ENCODE measurements at places on chromosomes 16 and 17.
A peak's percentile ranks its signal among the peaks of the same experiment; 100 is the strongest.

DNA sequence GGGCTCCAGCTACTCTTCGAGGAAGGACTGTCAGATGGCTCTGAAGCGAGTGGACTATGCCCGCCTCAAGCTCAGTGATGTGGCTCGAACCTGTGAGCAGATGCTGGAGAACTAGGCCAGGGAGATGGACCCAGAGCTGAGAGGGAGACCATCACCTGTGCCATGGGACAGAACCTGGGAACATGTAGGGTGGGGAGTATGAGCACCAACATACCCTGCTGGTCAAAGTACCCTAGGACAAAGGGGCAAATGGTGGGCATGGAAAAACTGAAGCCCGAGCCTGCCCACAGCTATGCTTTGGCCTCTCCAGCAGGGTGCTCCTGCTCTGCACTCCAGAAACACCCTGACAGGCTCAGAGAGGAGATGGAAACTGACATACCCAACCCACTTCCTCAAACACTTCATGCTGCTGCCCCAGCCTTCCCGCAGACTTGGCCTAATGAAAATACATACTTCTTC, 1.9 kb downstream of the MED11 start:
- DNase-seq, result no peak

- no peak for DNase-seq
Observed at GRCh38 chr17:70787721-70788300, 618.5 kb downstream of the KCNJ2 start.

- no peak for DNase-seq
Observed at GRCh38 chr17:34368946-34369500, 6.0 kb upstream of the CCL1 start.

DNA sequence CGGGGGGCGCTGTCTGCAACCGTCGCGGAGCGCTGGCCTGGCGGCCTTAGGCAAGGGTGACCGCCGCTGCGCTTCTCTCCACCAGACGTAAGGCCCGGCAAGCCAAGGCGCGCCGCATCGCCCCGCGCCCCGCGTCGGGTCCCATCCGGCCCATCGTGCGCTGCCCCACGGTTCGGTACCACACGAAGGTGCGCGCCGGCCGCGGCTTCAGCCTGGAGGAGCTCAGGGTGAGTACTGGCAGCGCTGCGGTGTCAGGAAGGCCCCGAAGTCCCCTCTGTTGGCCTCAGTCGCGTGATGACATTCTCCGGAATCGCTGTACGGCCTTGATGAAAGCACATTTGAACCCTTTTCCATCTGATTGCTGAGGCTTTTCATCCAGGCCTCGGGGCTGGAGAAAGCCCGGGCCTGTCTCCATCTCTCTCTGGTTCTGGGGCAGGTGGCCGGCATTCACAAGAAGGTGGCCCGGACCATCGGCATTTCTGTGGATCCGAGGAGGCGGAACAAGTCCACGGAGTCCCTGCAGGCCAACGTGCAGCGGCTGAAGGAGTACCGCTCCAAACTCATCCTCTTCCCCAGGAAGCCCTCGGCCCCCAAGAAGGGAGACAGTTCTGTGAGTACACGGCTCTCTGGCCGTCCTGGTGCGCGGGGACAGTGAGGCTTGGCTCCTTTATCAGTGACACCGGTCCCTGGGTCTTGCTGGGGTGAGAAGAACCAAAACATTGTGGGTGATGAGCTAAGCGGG, 831 bp downstream of the RPL13 start:
- DNase-seq, result no peak

GRCh38 chr17:40945414-40945813, 8.0 kb upstream of the KRT23 start:
- DNase-seq, result peak; percentile 61

- no peak for DNase-seq
Observed at GRCh38 chr17:65548269-65548969, 13.0 kb downstream of the AXIN2 start.

DNA sequence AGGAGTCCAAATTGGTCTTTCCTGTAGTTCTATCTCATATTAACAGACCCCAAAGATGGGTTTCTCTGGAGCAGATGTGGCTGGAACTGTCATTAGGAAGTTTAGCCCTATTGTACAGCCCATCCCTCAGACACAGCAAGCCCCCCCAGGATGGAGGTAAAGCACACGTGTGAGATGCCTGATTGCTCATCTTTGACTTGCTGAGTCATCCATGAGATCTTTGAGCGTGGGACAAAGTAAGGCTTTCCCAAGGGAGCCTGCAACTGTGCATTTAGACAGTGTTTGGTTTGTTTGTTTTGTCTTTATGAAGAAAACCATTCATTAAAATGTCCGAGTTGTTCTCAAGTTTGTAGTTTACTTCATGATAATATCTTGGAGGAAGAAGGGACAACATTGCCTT, 145.3 kb upstream of the CDH13 start:
- DNase-seq, result peak; percentile 26

DNA sequence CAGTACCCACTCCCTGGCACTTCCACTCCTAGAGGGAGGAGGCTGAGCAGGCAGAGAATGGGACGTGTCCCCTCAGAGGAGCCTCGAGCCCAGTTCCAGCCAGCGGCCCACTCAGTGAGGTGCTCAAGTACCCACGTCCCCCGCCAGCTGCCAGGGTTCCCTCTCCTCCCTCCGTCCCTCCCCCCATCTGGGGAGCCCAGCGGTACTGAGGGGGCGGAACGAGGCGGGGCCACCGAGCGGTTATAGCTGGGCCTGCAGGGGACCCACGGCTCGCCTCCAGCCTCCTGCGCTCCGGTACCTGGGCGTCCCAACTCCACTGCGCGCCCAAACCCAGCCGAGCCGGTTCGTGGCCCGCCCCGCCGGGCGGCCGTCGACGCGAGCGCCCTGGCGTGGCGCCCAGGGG, at the start of gene NPW:
TSS of gene NPW (plus strand) at position 268 of the 403 bp plus-strand sequence.
- DNase-seq, result no peak

DNA sequence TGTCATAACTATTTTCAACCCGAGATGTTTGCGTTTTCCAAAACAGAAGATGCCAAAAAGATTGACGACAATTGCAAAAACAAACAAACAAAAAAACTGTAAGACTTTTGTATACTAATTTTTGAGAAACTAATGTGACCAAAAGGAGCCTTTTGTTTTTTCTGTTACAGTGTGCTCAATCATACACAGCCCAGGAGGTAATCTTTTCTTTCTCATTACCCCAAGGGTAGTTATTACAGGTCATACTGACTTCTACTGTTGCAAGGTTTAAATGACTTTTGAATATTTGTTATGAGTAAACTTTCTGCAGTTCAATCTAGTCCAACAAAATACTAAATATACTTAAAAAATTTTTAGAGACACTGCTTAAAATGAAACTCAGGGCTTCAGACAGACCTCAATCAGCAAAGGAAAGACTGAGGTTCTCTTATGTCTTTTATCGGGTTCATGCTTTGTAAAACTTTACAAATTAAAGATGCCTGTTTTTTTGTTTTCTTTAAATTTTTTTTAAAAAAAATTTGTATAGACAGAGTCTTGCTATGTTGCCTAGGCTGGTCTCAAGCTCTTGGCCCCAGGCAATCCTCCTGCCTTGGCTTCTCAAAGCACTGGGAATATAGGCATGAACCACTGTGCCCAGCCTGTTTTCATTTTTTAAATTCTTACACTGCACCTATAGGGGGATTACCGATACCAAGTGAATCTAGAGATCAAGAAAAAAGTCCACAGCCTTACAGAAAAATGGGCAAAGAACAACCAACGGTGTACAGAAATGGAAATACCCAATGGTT, 47.6 kb downstream of the SPOP start:
- DNase-seq, result no peak

- peak; percentile 72 for DNase-seq
Observed at GRCh38 chr16:9008601-9009260, 45.0 kb upstream of the USP7 start.

- no peak for DNase-seq
Observed at GRCh38 chr17:34757611-34758010, 178.2 kb downstream of the TMEM132E start.

DNA sequence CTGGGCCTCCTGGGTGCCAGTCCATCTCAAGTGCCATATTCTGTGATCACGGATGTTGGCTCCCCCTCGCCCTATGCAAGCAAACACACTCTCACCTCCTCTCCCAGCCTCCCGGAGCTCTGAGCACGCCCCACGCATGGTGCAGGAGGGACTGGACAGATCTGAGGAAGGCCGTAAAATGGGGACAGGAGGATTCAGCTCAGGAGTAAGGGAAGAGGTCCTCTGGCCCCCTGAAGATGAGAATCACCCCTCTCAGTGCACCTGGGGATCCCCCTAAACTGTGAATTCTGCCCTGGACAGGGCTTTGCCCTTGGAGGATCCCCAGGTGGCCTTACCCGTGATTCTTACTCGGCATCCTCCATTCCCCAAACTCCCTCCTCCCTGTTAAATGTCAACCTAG, 15.6 kb downstream of the TMEM186 start:
- DNase-seq, result no peak

DNA sequence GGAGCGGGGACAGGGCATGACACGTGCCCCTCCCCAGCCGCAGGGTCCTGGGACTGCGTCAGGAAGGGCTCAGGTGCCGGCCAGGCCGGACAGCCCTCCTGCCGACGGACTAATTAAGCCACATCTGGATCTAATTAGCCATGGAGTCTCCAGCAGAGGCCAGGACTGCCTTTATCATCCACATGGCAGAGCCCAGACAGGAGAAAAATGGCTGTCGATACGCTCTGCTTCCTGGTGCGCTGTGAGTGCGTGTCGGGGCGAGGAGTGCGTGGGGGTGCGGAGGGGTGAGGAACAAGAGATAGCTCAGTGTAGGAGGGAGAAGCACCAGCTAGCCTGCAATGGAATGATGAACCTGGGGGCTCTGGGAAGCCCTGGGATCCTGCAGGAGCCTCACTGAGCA, 218.8 kb downstream of the IRF8 start:
- DNase-seq, result no peak

- DNase-seq, result peak; percentile 52
Observed at GRCh38 chr16:81723098-81723723, 55.9 kb upstream of the PLCG2 start.

DNA sequence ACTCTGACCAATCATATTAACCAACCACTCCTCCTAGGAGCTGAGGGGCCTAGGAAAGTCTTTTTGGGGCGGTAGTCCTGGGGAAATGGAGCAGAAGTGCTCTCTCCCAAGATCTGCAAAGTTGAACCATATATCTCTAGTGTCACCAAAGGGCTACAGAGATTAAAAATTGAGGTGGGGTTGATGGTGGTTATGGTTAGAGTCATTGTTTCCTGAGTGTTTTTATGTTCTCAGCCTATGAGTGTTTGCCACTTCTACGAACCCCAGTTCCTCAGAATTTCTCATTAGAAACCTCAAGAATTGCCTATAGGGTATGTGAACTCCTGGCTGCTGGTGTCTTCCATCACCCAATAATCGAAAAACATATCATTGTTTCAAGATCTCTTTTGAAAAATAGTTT, 217.8 kb downstream of the CDRT15L2 start:
- DNase-seq, result no peak

- no peak for DNase-seq
Observed at GRCh38 chr16:86531191-86531545, 20.8 kb downstream of the FOXF1 start.

GRCh38 chr17:67746704-67747571, 29.2 kb downstream of the NOL11 start:
- DNase-seq, result no peak

GRCh38 chr17:80719449-80719848, 174.8 kb downstream of the RPTOR start:
- DNase-seq, result no peak

DNA sequence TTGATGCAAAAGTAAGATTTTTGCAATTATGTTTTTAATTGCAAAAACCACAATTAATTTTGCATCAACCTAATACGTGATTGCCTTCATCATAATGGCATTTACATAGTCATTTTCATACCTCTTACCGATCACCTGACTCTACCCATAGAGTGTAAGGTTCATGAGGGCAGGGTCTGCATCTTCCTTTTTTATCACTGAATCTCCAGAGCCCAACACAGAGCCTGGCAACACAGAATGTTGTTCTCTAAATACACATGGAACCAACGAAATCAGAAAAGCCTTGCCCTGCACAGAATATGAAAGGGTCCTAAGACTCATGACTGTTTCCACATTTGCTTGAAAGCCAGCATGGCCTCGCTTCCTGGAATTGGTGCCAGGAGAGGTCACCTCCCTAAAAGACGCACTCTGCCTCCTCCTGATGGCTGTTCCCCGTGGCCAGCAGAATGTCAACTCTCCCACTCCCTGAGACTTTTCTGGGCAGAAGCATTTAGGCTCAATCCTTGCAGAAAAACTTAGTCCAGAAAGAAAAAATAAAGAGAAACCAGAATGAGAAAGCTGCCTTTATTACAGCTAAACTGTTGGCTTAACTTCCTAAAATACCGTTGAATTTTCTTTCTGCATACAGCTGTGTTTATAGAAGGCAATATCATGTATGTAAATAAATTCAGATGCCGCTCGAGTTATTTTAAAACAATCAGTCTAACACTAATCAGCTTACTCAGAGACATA, 327.8 kb upstream of the MAF start:
- DNase-seq, result no peak

- no peak for DNase-seq
Observed at GRCh38 chr17:61164517-61164916, 235.1 kb upstream of the TBX2 start.

- DNase-seq, result peak; percentile 96
Observed at GRCh38 chr17:48618256-48618896, 3.3 kb upstream of the HOXB8 start.

DNA sequence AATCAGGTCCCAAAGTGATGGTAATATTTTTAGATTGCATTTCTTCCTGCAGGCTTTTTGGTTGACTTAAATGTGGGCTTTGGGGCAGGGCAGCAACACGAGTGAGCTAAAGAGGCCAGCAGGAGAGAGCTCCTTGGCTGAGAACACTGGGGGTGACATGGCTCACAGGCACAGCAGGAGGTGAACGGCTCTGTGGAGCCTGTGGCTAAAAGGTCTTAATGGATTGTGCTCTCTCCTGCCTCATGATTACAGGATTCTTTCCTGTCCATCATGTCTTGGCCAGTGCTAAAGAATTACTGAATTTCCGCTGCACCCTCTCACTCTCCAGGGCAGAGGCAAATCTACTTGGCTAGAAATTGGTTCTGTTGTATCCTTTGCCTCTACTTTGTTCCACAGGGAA, 366.6 kb downstream of the HS3ST4 start:
- DNase-seq, result no peak

DNA sequence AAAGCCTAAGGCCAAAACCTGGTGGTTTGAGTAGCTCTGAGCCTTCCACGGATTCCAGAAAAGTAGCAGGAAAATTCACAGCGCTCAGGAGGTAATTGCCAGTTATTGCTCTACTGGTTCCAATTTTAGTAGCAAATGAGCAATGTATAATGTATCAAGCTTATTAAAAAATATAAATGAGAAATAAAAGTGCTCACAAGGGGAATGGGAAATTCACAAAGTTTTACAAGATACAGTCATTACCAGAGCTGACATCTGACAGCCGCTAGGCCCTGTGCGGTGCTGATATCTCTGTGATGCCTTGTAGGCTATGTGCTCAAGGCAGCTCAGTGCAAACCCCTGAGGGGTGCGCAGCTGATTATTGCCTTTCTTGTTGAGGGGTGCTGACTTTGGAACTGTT, 47.5 kb downstream of the HS3ST3A1 start:
- DNase-seq, result no peak

- no peak for DNase-seq
Observed at GRCh38 chr17:13542636-13543035, 59.1 kb downstream of the HS3ST3A1 start.

DNA sequence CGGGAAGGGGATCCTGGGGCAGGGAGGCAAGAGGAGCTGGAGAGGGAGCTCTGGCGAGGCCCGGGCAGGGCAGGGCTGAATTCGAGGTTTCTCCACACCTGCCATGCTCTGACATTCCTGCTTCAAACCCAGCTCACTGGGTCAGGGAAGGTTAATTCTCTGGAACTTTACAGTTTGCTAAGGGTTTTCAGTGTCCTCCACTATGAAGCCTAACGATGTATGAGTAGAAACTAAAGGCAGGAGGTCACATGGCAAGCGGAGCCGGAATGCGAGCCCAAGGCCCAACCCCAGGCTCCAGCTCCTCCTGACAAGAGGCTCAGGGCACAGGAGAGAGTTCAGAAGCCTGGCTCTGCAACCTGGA, 29.2 kb downstream of the DCAKD start:
- DNase-seq, result no peak

All from COLO829 (cell line).